ENCODE measurements at places on chromosomes 2 and 18. TPM values are rescaled to one million over a fixed set of nuclear protein-coding genes. Genes with fewer than 3 reads are reported as not detected.

DNA sequence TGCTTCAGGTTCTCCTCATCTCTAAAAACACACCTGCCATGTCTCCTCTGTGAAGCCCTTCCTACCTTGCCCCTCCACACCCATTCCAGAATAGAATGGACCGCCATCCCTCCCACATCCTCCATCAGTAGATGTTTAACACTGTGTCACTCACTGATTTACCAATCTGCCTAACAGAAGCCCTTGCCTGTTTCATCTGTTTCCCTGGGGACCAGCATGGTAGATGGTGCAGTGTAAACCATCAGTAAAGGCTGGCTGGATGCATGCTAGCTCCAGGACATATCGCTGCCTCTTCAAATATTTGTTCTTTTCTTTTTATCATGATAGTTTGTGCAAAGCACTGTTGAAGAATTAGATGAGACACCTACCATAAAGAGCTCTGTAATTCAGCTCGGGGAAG is 271.4 kb downstream of the PIEZO2 start:
- no peak overlapping the region for H3K27ac ChIP-seq
- no peaks in the 10 kb centered on the region for H3K36me3 ChIP-seq
- no peaks in the 10 kb centered on the region for H3K4me1 ChIP-seq
- DNase-seq, result no peak
- H3K4me3 ChIP-seq, result no peak overlapping the region

DNA sequence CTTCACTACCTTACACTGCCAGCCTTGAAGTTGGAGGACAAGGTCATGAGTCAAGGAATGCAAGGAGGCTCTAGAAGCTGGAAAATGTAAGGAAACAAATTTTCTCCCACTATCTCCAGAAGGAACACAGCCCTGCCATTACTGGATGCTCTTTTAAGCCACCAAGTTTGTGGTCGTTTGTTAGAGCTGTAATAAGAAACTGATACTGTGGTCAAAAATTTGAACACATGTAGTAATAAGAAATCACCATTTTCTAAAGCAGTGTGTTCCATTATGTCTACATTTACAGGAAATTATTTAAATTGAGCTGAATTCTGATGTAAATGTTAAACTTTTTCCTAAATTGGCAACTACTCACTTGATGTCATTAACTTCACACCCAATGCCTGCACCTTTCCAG is 729.0 kb downstream of the KCNJ3 start:
- no peaks in the 10 kb centered on the region for H3K4me1 ChIP-seq
- DNase-seq, result no peak
- no peak overlapping the region for H3K4me3 ChIP-seq
- H3K27ac ChIP-seq, result no peak overlapping the region
- H3K27me3 ChIP-seq, result no peaks in the 10 kb centered on the region

DNA sequence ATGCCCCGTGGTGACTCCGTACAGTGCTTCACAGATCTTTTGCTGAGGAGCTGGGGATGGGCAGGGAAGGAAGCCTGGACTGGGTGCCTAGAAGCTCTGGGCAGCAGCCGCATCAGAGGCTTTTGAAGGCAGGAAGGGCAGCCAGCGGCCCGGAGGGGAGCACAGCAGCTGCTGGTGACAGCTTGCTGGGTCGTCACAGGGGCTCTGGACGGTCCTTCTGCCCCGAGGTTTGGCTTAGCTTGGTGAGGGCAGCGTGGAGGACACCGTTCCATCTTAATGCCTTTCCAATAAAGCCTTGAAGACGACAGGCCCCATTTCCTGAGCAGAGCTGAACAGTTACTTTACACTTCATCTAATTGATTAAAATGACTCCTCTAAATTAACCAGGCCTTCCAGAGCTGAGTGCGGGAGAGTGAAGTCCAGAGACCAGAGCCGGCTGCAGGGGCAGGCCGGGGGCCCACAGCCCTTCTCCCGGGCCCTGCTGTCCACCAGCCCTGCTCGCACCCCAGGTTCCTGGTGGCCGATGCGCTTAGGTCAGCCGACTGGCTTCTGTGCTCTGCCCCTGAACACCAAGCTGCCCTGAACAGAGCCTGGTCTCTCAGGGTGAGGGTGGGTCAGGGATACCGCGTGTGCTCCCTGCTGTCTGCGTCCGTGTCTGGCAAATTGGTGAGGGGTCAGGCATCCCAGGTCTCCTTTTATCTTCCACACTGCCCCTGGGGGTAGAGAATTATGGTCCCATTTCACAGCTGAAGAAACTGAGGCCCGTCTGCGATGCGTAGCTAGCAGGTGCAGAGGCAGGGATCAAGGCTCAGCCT is 43.5 kb downstream of the RRM2 start:
- no peaks in the 10 kb centered on the region for H3K36me3 ChIP-seq
- H3K27ac ChIP-seq, result no peak overlapping the region
- DNase-seq, result no peak
- H3K4me1 ChIP-seq, result peaks cover 7% of the 10 kb centered on the region
- H3K27me3 ChIP-seq, result no peaks in the 10 kb centered on the region

DNA sequence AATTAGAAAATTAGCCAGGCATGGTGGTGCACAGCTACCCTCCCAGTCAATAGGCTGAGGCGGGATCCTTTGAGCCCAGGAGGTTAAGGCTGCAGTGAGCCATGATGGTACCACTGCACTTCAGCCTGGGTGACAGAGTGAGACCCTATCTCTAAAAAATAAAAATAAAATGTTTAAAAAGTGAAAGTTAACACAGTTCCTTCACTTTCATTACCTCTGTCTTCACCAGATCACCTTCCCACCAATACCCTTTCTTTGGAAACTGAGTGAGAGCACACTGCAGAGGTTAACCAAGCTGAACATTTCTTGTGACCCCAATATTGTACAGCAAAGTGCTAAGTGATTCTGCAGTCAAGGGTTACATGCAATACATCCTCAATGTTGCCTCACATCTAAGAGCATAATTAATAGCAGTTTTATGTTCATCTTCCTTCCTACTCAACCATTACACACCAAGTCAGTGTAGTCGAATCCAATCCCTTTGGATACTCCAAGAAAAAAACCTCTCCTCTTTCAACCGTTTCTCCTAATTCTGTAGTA is 1.7 kb downstream of the L3MBTL4 start:
- peak overlapping the region; percentile 77 for H3K4me3 ChIP-seq
- peaks cover 35% of the 10 kb centered on the region for H3K4me1 ChIP-seq
- H3K27ac ChIP-seq, result peak overlapping the region; percentile 78
- no peak for DNase-seq
- H3K36me3 ChIP-seq, result no peaks in the 10 kb centered on the region

- H3K27ac ChIP-seq, result no peak overlapping the region
- no peak for DNase-seq
- no peaks in the 10 kb centered on the region for H3K27me3 ChIP-seq
- H3K36me3 ChIP-seq, result no peaks in the 10 kb centered on the region
Measured at GRCh38 chr2:82511894-82512293, 1947.2 kb downstream of the SUCLG1 start.

DNA sequence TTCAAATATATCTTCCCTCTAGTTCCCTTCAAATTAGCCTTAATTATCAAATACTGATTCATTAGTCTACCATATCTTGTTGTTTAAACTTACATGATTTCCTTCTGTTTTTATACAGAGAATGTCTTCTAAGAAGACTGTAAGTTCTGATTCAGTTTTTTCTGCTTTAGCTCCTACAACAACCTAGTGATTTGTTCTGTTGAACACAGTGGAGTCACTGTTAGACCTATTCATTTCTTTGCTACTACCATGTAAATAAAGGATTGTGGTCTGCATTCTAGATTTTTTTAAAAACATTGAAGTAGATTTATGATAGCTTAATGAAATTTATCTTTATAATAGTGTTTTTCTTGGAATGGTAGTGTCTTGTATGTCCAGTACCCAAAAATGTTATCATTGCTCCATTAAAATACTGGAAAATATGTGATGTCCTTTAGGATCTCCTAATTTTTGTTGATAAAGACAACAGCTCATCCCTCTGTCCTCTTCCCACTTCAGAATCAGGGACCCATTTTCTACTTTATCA is 146.4 kb downstream of the MBD5 start:
- H3K27ac ChIP-seq, result no peak overlapping the region
- peaks cover 6% of the 10 kb centered on the region for H3K36me3 ChIP-seq
- no peak for DNase-seq
- H3K27me3 ChIP-seq, result no peaks in the 10 kb centered on the region
- no peak overlapping the region for H3K4me3 ChIP-seq

DNA sequence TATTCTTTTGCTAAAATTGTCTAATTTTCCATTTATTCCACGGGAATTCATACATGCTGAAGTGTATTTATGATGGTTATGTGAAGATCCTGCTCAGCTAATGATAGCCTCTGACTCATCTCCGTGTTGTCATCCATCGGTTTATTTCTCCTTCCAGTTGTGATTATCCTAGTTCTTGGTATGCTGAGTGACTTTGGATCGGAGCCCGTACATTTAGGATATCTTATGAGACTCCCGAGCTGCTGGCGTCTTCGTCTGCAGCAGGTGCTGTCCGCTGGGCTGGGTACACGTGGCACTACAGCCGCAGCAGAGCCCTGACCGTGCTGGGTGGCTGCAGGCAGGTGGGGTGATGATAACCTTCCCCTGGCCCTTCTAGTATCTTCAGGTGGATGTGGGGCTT is 40.1 kb upstream of the GALR1 start:
- no peaks in the 10 kb centered on the region for H3K27me3 ChIP-seq
- no peak for DNase-seq
- peak overlapping the region; percentile 92 for H3K4me3 ChIP-seq
- H3K27ac ChIP-seq, result peak overlapping the region; percentile 96

- H3K27ac ChIP-seq, result peak overlapping the region; percentile 13
- peaks cover 27% of the 10 kb centered on the region for H3K27me3 ChIP-seq
- DNase-seq, result no peak
- H3K4me3 ChIP-seq, result peak overlapping the region; percentile 5
- H3K4me1 ChIP-seq, result peaks cover 43% of the 10 kb centered on the region
Measured at GRCh38 chr2:102224824-102225739, 38.3 kb downstream of the IL1RL2 start.

GRCh38 chr2:69740502-69740951 is 1.4 kb upstream of the ANXA4 start:
- no peaks in the 10 kb centered on the region for H3K36me3 ChIP-seq
- peaks cover 4% of the 10 kb centered on the region for H3K27me3 ChIP-seq
- DNase-seq, result no peak

DNA sequence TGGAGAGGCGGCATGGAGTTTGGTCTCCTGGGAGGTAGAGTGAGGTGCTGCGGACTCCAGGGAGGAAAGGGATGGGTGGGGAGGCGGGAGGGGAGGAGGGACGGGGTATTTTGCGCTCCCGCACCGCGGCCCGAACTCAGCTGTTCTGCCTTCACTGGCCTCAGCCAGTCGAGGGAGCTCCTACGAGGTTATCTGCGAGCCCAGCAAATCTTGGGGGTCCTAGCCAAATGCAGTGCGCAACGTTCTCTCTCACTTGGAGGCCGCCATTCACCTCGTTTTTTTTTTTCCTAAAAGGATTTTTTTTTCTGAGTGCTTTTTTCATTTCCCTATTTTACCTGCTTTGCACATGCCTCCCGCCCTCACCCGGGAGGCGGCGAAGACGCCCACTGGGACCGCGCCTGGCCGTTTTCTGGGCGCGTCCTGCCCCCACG is 877 bp upstream of the BCL2L11 start:
- peak overlapping the region; percentile 81 for H3K4me3 ChIP-seq
- H3K27me3 ChIP-seq, result peaks cover 18% of the 10 kb centered on the region
- peaks cover 54% of the 10 kb centered on the region for H3K4me1 ChIP-seq
- no peak overlapping the region for H3K27ac ChIP-seq
- no peak for DNase-seq

DNA sequence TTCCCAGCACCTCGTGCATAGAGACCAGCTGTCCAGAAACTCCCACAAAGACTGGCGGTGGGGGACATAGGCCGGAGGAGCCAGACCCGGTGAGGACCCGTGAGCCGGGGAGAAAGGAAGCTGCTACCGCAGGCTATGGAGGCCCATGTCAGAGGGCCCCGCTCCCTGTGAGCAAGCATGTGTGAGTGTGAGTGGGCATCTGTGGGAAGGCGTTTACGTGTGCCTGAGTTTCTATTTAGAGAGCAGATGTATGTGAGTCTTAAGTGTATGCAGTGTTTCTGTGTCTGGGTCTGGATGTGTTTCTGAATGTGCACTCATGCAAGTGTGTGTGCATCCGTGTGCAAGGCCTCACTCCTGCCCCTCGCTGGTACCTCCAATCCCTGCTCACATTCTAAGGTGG is 187.8 kb upstream of the RAB6C start:
- H3K4me1 ChIP-seq, result no peaks in the 10 kb centered on the region
- no peaks in the 10 kb centered on the region for H3K27me3 ChIP-seq

- no peak for DNase-seq
- no peaks in the 10 kb centered on the region for H3K36me3 ChIP-seq
- no peaks in the 10 kb centered on the region for H3K4me1 ChIP-seq
- H3K4me3 ChIP-seq, result no peak overlapping the region
- H3K27me3 ChIP-seq, result no peaks in the 10 kb centered on the region
- no peak overlapping the region for H3K27ac ChIP-seq
Measured at GRCh38 chr2:16043192-16043591, 102.8 kb downstream of the MYCN start.

GRCh38 chr18:40046596-40046995 is 1908.4 kb upstream of the PIK3C3 start:
- no peaks in the 10 kb centered on the region for H3K27me3 ChIP-seq
- H3K36me3 ChIP-seq, result no peaks in the 10 kb centered on the region
- no peaks in the 10 kb centered on the region for H3K4me1 ChIP-seq
- H3K27ac ChIP-seq, result no peak overlapping the region
- DNase-seq, result no peak

DNA sequence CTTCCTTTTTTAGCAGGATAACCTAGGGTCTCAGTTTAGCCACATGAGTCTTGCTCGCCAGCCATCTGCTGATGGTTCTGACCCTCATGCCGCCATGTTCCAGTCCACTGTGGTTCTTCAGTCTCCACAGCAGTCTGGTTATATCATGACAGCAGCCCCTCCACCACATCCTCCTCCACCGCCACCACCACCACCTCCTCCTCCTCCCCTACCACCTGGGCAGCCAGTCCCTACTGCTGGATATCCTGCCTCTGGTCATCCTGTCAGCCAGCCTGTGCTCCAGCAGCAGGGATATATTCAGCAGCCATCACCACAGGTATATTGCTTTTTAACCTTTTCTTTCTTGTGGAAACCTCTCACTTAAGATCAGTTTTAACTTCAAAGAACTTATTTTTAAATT is 89.9 kb upstream of the UBXN4 start:
- H3K4me3 ChIP-seq, result no peak overlapping the region
- no peak overlapping the region for H3K27ac ChIP-seq
- H3K36me3 ChIP-seq, result peaks cover 5% of the 10 kb centered on the region
- no peaks in the 10 kb centered on the region for H3K27me3 ChIP-seq
- DNase-seq, result no peak

- no peaks in the 10 kb centered on the region for H3K27me3 ChIP-seq
- no peaks in the 10 kb centered on the region for H3K4me1 ChIP-seq
- no peak overlapping the region for H3K27ac ChIP-seq
- H3K36me3 ChIP-seq, result no peaks in the 10 kb centered on the region
Measured at GRCh38 chr2:62406573-62407043, 99.4 kb downstream of the TMEM17 start.

- peak overlapping the region; percentile 41 for H3K27ac ChIP-seq
- peaks cover 3% of the 10 kb centered on the region for H3K4me1 ChIP-seq
- no peaks in the 10 kb centered on the region for H3K36me3 ChIP-seq
- H3K4me3 ChIP-seq, result no peak overlapping the region
Measured at GRCh38 chr2:197107291-197108269, 181.1 kb upstream of the PGAP1 start.

The AFF3 gene
- not detected for total RNA-seq

The AP1S3 gene
- total RNA-seq, result 5.6 TPM

The ARHGAP28 gene
- total RNA-seq, result not detected

The RTN4 gene
- 161 TPM for total RNA-seq

The ACTG2 gene
- not detected for total RNA-seq

The HOXD13 gene
- not detected for total RNA-seq

The VSNL1 gene
- total RNA-seq, result not detected

The RPRM gene
- not detected for total RNA-seq

The NPHP1 gene
- 0.28 TPM for total RNA-seq

The GTF2A1L gene
- not detected for total RNA-seq

The ZSWIM2 gene
- not detected for total RNA-seq

The DSG2 gene
- total RNA-seq, result not detected

The CAPN14 gene
- total RNA-seq, result 0.43 TPM

All from natural killer cell treated with Interleukin-12 subunit alpha and Interleukin-12 subunit beta and Interleukin-15 and Interleukin-18, amount 100 ng/mL, for 72 hours (primary cell).